MCF 10A (cell line): ENCODE measurements at places on chromosomes 12 and 14. TPM values are rescaled to one million over a fixed set of nuclear protein-coding genes. Genes with fewer than 3 reads are reported as not detected.

DNA sequence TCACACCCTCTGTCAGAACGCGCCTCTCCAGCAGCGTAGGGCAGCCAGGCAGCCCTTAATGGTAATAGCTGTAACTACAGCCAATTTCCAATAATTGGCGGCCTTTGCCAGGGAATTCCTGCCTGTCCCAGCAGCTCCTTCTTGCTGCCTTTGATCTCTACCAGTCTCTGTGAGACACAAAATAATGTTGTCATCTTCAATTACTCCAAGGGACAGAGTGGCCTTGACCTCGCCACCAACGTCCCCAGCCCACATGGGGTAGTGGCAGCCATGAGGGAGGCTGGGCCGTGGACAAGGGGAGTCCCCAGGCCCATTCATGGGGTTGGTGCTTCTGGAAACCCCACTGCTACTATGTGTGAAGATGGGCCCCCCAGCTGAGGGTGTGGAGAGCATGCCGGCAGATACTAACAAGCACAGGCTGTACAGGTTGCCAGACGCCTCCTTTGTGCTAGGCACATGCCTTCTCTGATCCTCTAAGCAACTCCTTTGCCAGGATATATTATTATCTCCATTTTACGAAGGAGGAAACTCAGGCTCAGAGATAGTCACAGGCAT lies 17.4 kb upstream of the CLMN start:
- H3K27me3 ChIP-seq, result peaks cover 11% of the 10 kb centered on the region
- H3K36me3 ChIP-seq, result no peaks in the 10 kb centered on the region
- peaks cover 8% of the 10 kb centered on the region for H3K4me1 ChIP-seq
- no peak overlapping the region for H3K27ac ChIP-seq
- DNase-seq, result no peak
- H3K4me3 ChIP-seq, result no peak overlapping the region

GRCh38 chr14:92513204-92513965 lies at the start of gene RIN3:
Gene RIN3 (plus strand): TSS chr14:92513781. CDS start chr14:92513933, 152 bp downstream.
- no peaks in the 10 kb centered on the region for H3K27me3 ChIP-seq
- peak within 1 kb of the TSS; percentile 70 for H3K4me3 ChIP-seq
- no peak within 1 kb of the TSS for H3K27ac ChIP-seq
- DNase-seq, result peak; percentile 50
- peaks cover 4% of the 10 kb centered on the region for H3K36me3 ChIP-seq
- H3K4me1 ChIP-seq, result peaks cover 11% of the 10 kb centered on the region

DNA sequence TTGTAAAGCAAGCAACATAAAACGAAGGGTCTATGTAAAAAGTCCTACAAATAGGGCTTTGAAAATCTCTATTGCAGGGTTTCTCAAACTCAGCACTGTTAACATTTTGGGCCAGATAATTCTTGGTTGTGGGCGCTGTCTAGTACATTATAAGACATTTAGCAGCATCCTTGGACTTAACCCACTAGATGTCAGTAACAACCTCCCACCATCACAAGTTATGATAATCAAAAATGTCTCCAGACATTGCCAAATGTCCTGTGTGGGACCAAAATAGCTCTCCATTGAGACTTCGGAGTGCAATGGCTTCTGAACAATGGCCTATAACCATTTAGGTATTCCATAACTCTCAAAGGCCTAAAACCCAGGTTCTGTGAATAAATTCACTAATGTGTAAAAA lies 22.9 kb upstream of the DHRS7 start:
- peak; percentile 24 for DNase-seq
- H3K4me3 ChIP-seq, result no peak overlapping the region
- no peaks in the 10 kb centered on the region for H3K27me3 ChIP-seq
- no peaks in the 10 kb centered on the region for H3K4me1 ChIP-seq
- no peak overlapping the region for H3K27ac ChIP-seq

The KRT78 gene
- total RNA-seq, result not detected in 2 replicates

DNA sequence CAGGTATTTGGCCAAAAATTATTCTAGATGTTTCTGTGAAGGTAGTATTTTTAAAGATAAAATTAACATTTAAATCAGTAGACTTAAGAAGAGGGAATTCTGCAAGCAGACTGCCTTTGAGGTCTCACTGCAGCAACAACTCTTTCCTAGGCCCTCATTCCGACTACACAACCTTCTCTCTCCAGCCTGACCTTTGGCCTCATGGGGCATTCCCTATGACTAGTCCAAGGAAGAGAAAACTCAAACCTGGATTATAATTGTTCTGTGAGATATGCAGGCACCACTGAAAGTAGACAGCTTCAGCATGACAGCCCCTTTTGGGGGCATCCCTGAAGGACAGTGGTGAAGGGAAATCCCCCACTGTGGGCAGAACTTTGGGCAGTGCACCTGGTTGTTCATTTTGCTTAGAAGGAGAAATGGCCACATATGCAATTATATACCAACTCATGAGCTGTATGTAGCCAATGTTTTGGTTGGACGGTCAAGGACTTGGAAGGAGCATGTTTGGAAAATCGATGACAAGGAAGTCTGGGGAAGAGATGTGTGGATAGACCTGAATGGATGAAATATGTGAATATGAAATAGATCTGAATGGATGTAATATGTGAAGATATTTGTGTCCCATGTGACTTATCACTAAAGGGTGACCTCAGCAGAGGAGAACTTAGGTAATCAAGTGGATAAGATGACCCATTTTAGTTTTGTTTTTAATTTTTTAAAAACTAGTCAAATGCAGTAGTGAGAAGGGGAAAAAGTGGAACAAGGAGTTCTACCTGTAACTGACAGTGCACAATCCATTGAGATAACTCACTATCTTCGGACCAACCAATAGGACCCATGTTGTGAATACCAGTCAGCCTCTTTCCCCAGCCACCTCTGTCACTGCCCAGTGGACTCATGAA lies 233.3 kb upstream of the FOXN3 start:
- H3K36me3 ChIP-seq, result no peaks in the 10 kb centered on the region
- no peaks in the 10 kb centered on the region for H3K27me3 ChIP-seq
- no peak overlapping the region for H3K27ac ChIP-seq
- DNase-seq, result no peak

- no peak overlapping the region for H3K4me3 ChIP-seq
- no peaks in the 10 kb centered on the region for H3K4me1 ChIP-seq
- no peaks in the 10 kb centered on the region for H3K36me3 ChIP-seq
- H3K27me3 ChIP-seq, result peaks cover 20% of the 10 kb centered on the region
Observed at GRCh38 chr12:108973629-108974152, 47.2 kb downstream of the SVOP start.

- no peak overlapping the region for H3K4me3 ChIP-seq
- H3K27ac ChIP-seq, result no peak overlapping the region
- H3K36me3 ChIP-seq, result peaks cover 27% of the 10 kb centered on the region
- H3K27me3 ChIP-seq, result no peaks in the 10 kb centered on the region
Observed at GRCh38 chr12:111636209-111636945, 37.3 kb upstream of the ATXN2 start.
